ENCODE measurements at places on chromosomes 4 and X.
A peak's percentile ranks its signal among the peaks of the same experiment; 100 is the strongest.

DNA sequence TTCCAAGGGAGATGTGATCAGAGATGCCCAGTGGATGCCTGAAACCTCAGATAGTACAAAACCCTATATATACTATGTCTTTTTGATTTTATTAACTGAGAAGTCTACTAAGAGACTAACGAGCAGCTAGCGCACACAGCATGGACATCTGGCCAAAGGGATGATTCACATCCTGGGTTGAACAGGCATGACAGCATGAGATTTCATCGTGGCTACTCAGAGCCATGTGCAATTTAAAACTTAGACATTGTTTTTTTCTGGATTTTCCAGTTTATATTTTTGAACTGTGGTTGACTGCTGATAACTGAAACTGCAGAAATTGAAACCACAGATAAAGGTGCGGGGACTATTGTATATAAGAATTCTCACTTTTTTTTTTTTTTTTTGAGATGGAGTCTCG lies 2252.9 kb upstream of the AGA start:
- no peak for DNase-seq

DNA sequence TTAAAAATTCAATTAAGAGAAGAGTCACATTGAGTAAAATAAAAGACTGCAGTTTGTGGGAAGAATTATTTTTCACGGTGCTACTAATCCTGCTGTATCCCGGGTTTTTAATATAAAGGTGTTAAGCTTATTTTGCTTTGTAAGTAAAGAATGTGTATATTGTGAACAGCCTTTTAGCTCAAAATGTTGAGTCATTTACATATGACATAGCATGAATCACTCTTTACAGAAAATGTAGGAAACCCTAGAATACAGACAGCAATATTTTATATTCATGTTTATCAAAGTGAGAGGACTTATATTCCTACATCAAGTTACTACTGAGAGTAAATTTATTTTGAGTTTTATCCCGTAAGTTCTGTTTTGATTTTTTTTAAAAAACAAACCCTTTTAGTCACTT lies 39.7 kb downstream of the IRS4 start:
- no peak for DNase-seq

- no peak for DNase-seq
Observed at GRCh38 chr4:123597586-123597985, 201.0 kb downstream of the SPRY1 start.

DNA sequence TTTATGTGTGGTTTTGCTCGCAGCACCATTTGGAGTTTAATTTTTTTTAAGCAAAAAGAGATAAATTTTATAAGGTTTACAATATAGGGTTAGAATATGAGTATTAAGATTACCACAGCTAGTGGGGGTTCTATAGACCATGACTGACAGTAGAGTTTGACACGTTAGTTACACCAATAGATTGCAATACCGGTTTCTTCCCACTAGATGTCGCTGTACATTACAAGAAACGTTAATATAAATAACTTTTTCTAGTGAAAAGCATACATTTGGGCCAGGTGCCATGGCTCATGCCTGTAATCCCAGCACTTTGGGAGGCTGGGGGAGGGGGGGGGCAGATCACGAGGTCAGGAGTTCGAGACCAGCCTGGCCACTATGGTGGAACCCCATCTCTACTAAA lies 433.6 kb downstream of the MAGEB5 start:
- no peak for DNase-seq

DNA sequence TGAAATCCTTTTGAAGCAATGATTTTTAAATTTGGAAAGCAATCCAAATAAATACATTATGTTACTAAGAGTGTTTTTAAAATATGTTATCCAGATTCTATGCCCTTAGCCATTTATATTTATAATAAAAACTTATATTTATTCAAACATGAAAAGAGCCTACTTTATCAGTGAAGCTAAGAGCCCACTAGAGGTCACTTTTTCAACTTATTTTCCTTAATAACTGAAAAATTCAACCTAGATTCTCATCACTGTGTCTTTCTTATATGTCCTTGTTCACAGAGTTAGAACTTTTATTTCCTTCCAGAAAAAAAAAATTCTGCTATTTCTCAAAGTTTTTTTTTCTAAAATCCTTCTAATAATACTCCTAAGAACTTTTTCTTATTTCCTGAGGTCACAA lies 23.9 kb downstream of the PRDM8 start:
- DNase-seq: no peak

GRCh38 chr4:104424989-104425388 lies 69.7 kb downstream of the CXXC4 start:
- no peak for DNase-seq

DNA sequence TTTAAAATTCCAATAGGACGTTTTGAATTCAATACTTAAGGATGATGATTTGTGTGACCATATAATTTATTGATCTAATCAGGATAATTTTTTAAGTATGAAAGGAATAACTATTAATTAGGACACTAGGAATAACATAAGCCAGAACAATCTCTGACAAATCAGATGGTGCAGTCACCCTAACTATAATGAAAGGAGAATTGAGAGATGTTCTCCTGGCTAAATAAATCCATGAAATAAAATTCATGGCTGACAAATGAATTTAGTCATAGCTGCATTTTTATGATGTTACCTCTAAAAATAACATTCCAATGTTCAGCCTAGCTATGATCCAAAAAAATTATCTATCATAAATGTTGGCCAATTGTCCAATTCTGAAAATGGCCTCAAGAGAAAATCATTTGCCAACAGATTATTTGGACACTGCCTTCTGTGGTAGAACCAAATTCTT lies 190.6 kb upstream of the NEIL3 start:
- DNase-seq: no peak

- DNase-seq: peak; percentile 64
Observed at GRCh38 chrX:12978205-12979025, 3.5 kb downstream of the TMSB4X start.

- DNase-seq: no peak
Observed at GRCh38 chr4:137626942-137627738, 94.8 kb upstream of the PCDH18 start.

GRCh38 chr4:1978741-1979476 lies 29.9 kb downstream of the NELFA start:
- no peak for DNase-seq

DNA sequence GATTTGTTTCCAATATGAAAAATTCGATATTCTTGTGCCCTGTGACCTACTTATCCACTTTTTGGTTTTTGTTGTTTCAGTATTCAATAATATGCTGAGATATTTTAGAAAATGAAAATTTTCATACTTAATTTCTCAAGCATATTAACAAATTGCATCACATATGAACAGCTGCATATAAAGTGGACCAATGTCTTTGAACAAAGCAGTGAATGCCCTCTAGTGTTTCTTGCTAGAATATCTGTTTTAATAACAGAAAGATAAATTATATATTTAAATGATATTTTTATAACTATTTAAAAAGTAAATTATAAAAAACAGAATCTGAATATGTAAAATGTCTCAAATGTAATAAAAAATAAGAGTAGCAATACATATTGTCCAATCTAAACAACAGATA lies 31.7 kb upstream of the INTU start:
- DNase-seq: no peak

- DNase-seq: no peak
Observed at GRCh38 chr4:26827798-26828197, 32.8 kb upstream of the STIM2 start.

GRCh38 chr4:86483173-86483490 lies 111.0 kb upstream of the PTPN13 start:
- DNase-seq: no peak

DNA sequence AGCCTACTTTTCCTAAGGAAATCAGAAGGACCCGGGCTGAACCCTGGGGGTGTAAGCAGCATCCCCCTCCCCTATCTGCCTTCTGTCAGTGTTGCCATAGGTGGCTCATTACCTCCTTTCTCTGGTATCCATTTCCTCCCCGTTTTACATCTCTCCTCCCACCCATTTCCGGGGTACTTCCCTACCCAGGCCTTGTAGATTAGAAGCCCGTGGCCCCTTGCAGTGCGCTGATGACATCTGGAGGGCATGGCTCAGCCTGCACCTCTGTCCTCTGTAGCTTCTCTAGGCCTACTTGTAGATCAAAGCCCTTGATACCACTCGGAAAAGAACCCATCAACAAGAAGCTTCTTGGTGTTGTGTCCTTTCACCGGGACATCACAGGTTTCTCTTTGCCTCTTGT lies 71.8 kb downstream of the NBDY start:
- no peak for DNase-seq

- no peak for DNase-seq
Observed at GRCh38 chrX:122269243-122269781, 914.8 kb upstream of the GRIA3 start.

GRCh38 chr4:6999172-7000086 lies 43.7 kb upstream of the TADA2B start:
- DNase-seq: no peak

- no peak for DNase-seq
Observed at GRCh38 chr4:165627548-165627947, 245.5 kb upstream of the TLL1 start.

GRCh38 chr4:143514497-143514896 lies 995 bp downstream of the SMARCA5 start:
- DNase-seq: no peak

GRCh38 chr4:139908636-139909437 lies 243.2 kb downstream of the MGST2 start:
- DNase-seq: no peak

DNA sequence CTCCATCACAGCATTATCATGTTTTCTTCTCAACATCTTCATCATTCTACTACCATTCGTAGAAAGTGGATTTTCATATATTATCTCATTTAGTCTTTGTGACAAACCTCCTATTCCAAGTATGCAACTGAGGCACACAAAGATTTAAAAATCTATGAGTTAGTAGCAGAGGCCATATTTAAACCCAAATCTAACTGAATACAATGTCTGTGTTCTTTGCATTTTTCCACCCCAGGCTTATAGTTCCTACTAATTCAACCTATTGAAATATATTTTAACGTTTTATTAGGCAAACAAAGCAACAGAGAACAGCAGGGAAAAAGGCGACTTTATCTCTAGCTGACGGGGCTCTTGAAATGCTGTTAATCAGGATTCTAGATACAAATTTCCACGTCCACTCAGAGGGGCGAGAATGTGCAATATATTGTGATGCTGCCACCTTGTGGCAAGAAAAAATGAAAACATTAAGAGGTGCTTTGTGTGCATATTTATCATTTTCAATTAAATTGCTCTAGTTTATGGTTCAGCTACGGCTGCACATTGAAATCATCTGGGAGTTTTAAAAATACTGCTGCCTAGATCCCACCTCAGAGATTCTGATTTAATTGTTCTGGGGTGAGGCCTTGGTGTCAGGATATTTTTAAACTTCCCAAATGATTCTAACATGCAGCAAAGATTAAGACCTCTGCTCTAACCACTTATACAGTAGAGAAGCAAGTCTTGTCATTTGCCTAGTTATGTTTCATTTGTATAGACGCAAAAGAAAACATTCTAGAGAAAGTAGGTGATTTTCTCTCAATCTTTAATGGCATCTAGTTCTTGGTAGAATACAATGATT lies 315.9 kb downstream of the MAPK10 start:
- no peak for DNase-seq

- no peak for DNase-seq
Observed at GRCh38 chrX:46130247-46130646, 415.0 kb downstream of the ZNF674 start.

- no peak for DNase-seq
Observed at GRCh38 chr4:23202712-23203247, 510.0 kb downstream of the GBA3 start.

DNA sequence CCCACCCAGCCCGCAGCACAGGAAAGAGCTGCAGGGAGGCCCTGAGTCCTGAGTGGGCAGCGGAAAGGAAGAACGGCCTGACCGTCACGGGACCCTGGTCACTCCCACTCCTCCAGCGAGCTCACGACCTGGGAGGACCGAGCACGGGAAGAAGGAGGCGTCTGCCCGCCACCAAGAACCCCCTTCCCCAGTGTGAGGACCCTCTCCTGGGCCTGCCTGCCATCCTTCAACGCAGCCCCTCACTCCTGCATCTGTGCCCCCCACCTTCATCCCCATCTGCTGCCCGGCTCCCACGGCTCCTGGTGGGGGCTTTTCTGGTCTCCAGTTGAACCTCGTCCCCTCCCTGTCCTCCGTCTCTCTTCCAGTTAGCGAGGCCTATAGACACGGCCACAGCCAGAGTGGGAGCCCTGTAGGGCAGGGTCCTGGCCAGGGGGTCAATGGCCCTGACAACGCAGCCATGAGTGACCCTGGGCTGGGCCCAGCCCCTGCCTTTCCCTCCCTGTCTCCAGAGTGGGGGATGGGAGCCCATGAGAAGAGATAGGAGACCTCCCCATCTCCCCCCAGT lies 41.3 kb upstream of the MXD4 start:
- DNase-seq: no peak

DNA sequence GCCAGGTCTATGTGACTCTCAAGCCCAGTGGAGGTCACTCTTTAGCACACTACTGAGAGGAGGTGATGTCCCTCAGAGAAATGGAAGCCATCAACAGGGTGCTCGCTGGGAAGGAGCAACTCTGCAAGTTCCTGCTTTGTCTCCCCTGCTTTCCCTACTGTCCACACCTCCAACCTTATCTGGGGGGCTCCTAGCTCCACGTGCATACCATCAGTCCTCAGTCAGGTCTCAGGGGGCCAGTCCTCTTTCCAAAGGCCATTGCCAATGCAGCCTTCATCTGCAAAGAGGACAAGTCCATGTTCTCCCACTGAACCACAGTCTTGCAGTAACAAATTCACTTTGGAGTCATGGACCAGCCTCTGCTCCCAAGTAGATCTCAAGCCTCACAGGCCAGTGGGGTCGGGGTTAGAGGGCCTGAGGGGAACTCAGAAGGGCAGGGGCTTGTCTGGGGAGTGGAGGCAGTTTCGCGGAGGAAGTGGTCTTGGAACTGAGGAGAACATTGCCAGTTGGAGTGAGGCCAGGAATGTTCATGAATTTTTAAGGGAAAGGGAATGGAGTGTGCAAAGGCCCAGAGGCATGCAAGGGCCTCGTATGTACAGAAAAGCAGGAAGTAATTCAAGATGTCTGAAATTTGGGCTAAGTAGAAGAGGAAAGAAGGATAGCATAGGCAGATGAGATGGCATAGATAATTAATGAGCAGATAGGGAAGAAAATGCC lies 8.9 kb downstream of the RTL5 start:
- DNase-seq: no peak

GRCh38 chr4:169225812-169226211 lies 44.9 kb downstream of the SH3RF1 start:
- no peak for DNase-seq

DNA sequence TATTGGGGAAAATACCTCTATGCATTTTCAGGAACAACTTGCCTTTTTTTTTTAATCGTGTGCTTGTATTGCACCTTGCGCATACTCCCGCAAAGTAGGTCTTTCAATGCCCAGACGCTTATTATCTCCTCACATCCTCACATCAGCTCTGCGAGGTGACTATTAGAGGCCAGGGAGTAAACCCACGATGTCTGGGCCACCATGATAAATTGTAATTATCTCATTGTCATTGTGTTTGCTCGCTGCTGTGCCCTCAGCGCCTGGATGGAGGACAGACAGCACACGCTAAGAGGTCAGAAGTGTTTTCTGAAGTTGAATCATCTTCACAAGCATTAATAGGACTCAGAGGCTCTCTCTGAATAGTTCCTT lies 1.0 kb upstream of the RELL1 start:
- no peak for DNase-seq

All from stimulated activated CD4-positive, alpha-beta T cell treated with anti-CD3 and anti-CD28 coated beads, TNF-alpha, amount 100 ng/mL, for 1 hour (primary cell).